ENCODE measurements at places on chromosomes 11 and 22.

DNA sequence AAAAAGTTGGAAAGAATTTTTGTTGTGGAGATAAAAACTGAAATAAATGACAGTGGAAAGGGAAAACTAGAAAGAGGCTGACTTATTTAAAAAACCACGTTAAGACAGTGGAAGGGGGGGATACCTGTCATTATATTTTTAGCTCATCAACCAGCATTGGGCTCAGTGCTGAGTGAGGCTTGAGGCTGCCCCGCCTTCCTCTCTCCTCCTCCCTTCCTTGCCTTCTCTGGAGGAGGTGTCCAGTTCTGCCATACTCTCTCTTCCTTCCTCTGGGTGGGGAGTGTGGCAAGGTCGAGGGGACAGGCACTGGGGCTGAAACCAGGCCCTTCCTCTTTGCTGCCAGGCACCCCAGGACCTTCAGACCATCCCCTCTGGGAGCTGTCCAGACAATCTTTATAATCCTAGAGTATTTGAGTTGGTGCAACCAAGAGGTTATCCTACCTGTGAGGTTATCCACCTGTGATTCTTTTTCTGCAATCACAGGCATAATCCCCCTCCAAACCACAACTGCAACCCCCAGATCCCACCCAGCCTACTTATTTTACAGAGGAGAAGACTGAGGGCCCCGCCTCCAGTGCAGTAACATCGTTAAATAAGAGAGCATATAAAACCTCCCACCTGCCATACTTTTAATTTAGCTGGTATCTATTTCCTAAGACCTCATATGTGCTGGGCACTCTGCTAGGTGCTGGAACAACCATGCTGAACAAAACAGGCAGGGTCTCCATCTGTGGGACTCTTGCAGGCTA, 578.5 kb downstream of the BUD13 start:
- DNase-seq, result no peak

- DNase-seq, result no peak
These were observed 33.6 kb upstream of the MMP7 start for GRCh38 chr11:102564110-102564509.

DNA sequence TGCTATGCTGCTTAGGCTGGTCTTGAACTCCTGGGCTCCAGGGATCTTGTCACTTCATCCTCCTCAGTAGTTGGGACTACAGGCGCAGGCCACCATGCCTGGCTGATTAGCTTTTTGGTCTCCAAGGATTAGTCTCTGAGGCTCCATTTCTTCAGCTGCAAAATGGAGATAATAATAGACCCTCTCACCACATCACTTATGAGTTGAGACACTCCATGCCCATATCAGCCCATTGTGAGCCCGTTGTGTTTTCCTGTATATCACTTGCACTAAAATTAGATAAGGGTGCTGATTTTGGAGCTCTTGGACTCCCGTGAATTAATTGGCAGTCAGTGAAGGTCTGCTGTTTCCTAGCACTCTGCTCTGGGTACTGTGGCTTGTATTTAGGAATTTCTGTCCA, 36.0 kb downstream of the DEPDC5 start:
- no peak for DNase-seq

GRCh38 chr22:37316875-37317371, 34.6 kb downstream of the CYTH4 start:
- DNase-seq, result peak; percentile 26

DNA sequence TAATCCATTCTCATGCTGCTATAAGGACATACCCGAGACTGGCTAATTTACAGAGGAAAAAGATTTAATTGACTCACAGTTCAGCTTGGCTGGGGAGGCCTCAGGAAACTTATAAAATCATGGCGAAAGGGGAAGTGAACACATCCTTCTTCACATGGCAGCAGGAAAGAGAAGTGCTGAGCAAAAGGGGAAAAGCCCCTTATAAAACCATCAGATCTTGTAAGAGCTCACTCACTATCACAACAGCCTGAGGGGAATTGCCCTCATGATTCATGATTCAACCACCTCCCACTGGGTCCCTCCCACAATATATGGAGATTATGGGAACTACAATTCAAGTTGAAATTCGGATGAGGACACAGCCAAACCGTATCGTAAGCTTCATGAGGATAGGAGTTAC, 3.8 kb upstream of the CYB5R2 start:
- no peak for DNase-seq
